ENCODE measurements at places on chromosomes 6 and 20.

GRCh38 chr20:17225851-17226409, 910 bp upstream of the PCSK2 start:
- no peak for DNase-seq

DNA sequence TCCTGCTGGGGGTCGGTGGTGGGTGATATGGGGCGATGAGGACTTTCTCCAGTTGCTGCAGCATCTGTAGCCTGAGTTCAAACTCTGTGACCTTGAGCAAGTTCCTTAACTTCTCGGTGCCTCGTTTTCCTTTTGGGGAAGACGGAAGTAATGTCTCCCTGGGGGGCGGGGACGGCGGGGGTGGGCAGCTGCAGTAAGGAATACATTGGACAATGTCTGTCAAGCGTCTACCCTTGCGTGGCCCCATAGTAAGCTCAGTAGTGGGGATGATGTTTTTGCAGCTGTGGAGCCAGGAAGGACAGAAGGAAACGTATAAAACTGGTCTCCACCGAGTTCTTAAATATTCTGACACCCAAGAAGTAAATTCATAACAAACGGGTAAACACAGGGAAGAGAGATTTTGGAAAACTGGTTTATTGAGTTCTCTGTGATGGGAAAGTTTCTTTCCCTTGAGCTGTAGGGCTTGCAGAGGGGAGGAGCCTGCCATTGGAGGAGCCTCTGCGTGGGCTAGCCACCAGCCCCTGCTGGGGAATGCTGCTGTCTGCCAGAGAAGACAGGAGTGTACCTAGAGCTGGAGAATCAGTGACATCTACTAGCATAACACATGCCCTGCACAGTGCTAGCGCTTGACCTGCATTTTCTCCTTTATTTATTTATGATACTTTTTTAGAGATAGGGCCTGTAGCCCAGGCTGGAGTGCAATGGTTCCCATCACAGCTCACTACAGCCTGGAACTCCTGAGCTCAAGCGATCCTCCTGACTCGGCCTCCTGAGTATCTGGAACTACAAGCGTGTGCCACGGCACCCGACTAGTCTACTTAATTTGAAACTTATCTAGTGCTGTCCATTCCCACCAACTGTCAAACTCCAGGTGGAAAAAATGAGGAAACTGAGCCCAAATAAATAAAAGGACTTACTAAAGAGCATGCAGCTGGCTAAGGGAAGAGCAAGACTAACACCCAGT, 1.2 kb upstream of the ACSS1 start:
- DNase-seq = peak; percentile 12

GRCh38 chr6:27836783-27837624, 75.2 kb downstream of the OR2B2 start:
- DNase-seq = peak; percentile 86

- DNase-seq = no peak
Measured at GRCh38 chr6:66226109-66226508, 519.1 kb upstream of the EYS start.

DNA sequence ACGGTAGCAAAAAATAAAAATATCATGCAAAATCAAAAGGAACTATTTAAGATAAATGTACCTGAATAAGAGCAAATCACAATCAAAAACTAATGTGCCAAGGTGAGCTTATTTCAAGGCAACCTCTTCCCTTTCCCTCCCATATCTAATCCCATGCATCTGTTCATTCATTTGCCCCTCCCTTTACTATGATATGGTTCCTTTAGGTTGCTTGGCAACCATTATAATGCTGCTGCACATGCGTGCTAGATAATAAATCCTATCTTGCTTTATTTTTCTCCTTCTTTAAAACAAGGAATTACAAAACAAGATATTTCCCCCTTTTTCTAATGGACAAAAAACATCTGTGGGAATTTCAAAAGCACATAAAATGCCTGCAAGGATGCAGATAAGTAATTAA, 318.2 kb upstream of the POU3F2 start:
- no peak for DNase-seq

Measured in hematopoietic multipotent progenitor cell treated with erythropoietin and hydrocortisone succinate and interleukin-3 and kit ligand, for 17 days (in vitro differentiated cells).